ENCODE measurements at places on chromosomes 5 and 9.

DNA sequence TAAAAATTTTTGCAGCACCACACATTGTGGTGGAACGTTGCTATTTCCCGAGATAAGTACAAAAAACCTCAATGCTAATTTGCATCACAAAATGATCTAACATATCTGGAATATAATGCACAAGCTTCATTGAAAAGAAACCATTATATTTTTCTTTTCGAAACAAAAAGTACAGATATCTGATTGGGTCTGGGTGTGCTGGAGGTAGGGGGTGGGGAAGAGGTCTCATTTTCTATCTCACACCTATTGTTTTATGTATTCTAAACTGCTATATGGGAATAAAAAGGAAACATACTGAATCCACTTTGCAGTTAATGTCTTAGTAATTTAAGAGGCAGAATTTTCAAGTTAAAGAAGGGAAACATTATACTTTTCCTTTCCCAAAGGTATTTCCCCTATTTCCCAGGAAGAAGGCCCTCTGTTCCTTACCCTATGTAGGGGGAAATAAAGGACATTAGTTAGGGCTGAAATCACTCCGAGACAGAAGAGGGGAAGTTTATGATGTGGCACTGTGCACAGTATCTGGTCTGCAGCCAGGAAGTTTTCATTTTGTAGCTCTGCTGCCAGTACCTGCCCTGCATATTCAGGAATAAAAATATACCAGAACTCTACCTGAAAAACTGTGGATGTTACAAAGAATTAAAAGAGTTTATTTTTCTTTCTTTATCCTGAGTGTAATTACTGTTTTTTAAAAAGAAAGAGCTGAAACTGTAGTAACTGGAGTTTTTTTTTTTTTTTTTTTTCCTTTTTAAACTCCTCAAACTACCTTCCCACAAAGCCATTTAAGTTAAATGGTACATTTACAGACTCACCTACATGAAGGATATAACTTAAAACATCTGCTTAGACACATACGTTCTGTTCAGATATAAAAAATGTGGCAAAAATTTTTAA, 7.4 kb downstream of the MEF2C start:
- no peak for DNase-seq

DNA sequence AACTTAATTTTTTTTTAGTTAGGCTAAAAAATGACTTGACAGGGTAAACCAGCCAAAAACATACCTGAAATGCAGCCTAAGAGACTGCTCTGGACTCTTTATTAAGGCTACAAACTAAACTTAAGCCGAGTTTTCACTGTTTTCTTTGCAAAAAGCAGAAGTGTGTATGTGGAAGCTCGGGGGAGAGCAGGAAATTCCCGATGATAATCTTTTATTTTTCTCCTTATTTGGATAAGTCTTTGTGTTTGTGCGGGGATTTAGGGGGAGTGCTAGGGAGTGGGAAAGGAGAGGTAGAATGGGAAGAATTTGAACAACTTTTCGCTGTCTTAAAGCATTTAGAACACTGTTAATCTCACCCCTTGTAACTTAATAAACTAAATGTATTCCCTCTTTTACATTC, 30.7 kb upstream of the GPR21 start:
- DNase-seq: no peak

DNA sequence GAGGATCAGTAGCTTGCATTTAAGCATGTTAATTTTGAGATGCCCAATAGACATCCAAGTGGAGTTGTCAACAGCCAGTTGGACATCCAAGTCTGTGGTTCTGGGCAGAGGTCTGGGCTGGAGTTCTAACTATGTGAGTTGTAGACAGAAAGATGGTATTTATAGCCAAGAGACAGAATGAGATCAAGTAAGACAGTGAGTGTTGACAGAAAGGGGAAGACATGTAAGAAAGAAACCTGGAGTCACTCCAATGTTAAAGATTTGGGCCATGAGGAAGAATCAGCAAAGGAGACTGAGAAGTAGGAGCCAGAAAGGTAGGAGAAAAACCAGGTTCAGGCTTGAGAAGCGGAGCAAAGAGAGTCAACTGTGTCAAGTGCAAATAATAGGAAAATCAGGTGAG, 95.5 kb upstream of the PUM3 start:
- no peak for DNase-seq

GRCh38 chr5:9818340-9818845, 188.2 kb upstream of the TAS2R1 start:
- no peak for DNase-seq

DNA sequence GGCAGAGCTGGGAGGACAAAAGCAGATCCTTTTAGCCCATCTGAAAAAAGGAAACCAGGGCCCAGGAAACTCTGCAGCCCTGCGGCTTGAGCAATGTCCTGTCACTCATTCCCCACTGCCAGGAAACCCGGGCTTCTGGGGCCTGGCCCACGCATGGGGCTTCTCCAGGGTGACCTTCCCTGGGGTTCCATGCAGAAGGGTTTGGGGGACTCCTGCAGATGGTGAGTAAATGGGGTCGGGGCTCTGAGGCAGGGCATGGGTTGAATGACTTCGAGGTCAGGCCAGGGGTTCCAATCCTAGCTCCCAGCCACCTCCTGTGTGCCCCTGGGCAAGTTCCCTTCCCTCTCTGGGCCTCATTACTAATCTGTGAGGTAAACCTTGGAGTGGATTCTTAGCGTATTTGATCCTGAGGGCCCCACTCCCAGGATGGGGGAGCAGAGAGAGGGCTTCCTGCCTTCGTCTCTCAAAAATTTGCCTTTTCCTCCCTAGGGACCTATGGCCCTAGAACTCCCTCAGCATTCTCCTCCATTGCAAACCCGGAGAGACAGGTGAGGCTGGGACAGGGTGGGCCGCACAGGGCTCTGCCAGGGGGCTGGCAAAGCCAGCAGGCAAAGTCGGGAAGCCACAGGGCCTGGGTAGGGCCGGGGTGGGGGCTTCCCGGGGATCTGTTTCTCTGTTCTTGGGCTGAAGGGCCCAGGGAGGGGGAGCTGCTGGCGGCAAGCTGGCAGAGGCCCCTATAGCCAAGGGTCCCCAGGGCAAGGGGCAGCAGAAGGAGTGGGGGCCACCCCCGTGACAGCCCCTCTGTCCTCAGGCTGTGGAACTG, 25.8 kb downstream of the ADGRD2 start:
- no peak for DNase-seq

GRCh38 chr5:71771191-71771590, 52.1 kb downstream of the CARTPT start:
- no peak for DNase-seq

DNA sequence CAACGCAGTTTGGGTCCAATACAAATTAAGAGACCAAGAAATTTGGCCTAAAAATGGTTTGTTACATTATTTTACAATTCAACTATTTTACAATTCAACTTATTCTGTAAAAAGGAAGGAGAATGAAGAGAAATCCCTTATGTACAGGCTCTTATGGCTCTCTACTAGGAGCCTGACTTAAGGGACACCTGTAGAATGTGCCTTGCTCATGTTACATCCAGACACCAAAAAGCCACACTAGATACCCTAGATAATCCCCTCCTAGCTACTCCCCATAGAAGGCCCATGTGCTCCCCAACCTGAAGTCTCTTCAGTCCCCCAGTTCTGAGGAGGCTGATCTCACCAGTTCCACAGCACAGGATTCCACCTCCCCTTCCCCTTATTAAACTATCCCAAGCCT, 14.1 kb upstream of the NNT start:
- no peak for DNase-seq

DNA sequence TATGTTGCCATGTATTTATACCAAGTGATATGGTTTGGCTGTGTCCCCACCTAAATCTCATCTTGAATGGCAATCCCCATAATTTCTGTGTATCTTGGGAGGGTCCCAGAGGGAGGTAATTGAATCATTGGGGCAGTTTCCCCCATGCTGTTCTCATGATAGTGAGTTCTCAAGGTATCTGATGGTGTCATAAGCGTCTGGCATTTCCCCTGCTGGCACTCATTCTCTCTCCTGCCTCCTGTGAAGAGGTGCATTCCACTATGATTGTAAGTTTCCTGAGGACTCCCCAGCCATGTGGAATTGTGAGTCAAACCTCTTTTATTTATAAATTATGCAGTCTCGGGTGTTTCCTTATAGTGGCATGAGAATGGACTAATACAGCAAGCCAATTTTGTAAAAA, 140.8 kb upstream of the ADAMTSL1 start:
- no peak for DNase-seq

Measured in amygdala (tissue), 56 donors.